ENCODE measurements at places on chromosomes 1 and 21.

GRCh38 chr1:25834894-25835293, 15.1 kb downstream of the MTFR1L start:
- DNase-seq: no peak

DNA sequence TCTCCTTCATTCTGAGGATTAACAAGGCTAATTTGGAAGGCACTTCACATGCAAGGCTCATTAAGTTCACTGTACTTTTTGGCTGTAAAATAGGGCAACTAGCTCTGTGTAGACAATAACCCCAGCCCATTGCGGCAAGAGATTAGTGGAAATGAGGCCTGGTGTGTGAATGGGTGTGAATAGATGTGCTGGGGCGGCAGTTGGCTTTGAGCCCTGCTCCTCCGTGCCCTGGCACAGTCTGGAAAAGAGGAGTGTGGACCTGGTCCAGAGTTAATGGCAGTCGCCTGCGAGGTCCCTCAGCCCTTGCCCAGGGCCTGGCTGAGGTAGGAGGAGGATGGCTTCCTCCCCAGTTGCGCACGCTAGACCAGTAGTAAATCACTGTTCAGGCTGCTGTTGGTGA, 4.8 kb downstream of the KISS1 start:
- no peak for DNase-seq

GRCh38 chr1:59678040-59678439, 136.7 kb upstream of the HOOK1 start:
- DNase-seq: no peak

GRCh38 chr1:207025146-207025880, 7.2 kb downstream of the C1orf116 start:
- DNase-seq: no peak

DNA sequence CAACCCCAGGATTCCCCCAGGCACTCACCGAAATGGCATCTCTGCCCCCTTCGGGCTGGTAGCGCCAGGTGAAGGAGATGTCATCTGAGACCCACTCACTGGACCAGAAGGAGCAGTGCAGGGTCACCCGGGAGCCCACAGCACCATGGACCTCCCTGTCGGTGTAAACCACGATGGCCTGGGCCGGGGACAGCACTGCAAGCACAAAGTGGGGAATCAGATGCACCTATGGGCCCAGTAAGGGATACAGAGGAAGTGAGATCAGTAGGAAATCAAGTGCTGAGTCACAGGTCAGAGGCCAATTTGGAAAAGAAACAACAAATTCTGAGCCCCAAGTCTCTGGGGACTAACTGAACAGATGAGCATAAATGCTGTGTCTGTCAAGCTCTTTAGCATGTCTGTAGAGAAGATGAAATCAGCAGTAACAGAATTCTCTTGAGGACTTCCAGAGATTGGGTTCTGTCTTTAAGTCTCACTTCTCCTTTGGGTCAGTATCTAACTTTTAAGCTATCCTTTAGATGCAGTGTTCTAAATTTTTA, 2.5 kb downstream of the MPZ start:
- DNase-seq: peak; percentile 9

DNA sequence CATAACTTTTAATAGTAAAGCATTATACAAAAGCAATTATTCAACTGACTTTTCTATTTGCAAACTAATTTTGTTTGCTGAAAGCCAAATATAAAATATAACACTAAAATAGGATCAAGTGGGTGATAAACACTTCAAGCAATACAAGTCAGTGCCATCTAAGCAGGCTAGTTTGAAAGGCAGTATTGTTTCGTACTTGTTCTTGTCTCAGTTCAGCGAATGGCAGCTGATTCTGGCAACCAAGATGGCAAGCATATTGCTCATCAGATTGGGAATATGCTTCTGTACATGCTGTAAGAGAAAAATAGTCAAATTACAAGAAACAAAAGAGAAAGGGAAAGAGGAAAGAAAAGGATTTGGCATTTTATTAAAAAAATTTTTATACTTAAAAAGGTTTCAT, 7.5 kb downstream of the TMEM59 start:
- no peak for DNase-seq

DNA sequence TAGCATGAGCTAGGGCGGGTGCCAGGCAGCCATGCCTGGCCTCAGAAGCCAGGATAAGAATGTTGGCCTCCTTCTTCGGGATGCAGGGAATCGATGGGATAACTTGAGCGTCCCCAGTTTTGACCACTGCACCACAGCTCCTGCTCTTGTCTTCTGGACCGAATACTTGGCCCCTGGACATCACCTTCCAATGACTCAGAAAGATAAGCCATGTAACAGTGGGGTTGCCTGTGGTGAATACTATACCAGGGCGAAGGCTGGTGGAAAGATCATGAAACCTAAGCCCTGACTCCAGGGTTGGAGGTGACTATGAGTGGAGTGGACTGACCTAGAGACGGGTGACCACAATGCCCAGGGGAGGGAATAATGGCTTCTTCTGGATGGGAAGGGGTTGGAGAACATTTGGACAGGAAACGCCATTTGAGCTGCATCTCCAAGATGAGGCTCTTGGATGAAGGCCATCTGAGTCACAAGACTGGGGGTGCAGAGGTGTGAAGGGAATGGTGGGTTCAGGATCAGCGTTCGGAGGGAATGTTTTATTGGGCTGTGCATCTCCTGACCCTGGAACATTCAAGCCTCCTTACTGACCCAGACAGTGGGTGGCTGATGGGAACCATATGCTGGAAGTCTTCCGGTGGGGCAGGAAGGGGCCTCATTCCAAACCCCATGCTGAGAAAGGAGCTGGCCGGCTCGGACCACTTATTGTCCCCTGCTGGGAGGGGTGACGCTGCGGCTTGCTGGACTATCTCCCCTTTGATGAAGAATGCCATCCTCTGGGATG, 18.5 kb upstream of the KCNE2 start:
- no peak for DNase-seq

- no peak for DNase-seq
Measured at GRCh38 chr1:101588677-101589076, 351.9 kb downstream of the S1PR1 start.

DNA sequence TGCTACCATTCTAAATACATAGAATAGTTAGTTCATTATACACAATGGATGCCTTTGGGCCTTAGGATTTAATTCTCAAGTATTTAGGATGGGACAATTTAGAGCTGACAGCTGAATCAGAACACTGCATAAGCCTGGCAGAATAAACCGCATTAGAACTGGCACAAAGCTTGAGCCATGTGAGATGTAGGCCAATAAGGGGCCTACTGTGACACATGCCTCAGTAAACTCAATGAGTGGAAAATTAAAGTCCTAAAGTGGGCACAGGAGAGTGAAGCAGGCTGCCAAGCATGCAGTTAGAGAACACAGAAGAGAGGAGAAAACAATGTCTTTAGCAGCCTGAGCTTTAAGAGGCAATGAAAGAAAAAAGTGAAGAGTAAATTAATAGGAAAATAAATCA, 24.3 kb downstream of the SCYL3 start:
- DNase-seq: no peak

DNA sequence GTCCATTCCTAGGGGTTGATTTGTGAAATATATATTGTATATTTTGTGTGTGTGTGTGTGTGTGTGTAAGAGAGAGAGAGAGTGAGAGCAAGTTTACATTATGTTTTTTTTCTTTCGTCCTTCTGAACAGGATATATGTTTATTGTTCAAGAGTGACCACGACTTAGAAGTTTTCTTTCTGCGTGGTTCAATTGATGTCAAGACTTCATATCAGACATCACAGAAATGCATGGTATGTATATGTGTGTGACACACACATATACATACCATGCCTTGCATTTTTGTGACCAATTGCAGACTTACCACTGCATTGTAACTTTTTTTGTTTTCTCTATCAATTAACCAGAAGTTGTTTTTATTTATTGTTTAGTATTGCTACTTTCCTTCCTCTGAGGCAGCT, 2.5 kb downstream of the RASAL2 start:
- no peak for DNase-seq

- DNase-seq: no peak
Measured at GRCh38 chr21:25639551-25640201, 618 bp downstream of the JAM2 start.

GRCh38 chr1:153547560-153548551, 1.2 kb downstream of the S100A3 start:
- no peak for DNase-seq

GRCh38 chr1:93720956-93721626, 39.5 kb upstream of the BCAR3 start:
- DNase-seq: peak; percentile 66

- no peak for DNase-seq
Measured at GRCh38 chr1:233230011-233230410, 65.5 kb downstream of the PCNX2 start.

DNA sequence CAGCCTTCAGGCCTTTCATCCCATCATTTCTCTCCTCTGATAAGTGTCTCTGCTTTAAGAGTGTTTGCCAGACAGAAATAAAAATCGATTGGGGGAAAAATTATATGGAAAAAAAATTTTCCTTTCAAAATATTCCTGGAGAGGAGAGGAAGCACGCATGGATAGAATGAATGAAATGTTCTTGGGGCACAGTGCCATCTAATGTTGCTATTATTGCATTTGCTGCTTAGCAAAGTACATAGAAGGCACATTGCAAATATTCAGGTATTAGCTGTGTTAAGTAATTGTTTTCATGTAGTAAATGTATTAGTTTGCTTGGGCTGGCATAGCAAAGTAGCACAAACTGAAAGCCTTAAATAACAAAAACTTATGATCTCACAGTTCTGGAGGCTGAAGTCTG, 18.1 kb downstream of the B3GALT5 start:
- DNase-seq: peak; percentile 43

DNA sequence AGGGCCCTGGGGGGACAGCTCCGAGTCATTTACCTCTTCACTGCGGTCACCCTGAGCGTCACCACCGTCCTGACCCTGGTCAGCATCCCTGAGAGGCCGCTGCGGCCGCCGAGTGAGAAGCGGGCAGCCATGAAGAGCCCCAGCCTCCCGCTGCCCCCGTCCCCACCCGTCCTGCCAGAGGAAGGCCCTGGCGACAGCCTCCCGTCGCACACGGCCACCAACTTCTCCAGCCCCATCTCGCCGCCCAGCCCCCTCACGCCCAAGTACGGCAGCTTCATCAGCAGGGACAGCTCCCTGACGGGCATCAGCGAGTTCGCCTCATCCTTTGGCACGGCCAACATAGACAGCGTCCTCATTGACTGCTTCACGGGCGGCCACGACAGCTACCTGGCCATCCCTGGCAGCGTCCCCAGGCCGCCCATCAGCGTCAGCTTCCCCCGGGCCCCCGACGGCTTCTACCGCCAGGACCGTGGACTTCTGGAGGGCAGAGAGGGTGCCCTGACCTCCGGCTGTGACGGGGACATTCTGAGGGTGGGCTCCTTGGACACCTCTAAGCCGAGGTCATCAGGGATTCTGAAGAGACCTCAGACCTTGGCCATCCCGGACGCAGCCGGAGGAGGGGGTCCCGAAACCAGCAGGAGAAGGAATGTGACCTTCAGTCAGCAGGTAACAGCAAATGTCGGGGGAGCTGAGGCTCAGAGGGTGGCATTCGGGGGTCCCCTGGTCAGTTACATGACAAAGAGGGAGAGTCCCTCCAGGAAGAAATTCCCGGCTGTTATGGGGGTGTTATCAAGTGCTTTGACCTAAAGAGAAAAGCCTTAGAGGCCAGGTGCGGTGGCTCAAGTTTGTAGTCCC, 12.6 kb downstream of the SLC45A1 start:
- no peak for DNase-seq

GRCh38 chr1:37399205-37399604, 75.2 kb upstream of the ZC3H12A start:
- no peak for DNase-seq

- no peak for DNase-seq
Measured at GRCh38 chr1:207268337-207268736, 53.1 kb upstream of the CD55 start.

DNA sequence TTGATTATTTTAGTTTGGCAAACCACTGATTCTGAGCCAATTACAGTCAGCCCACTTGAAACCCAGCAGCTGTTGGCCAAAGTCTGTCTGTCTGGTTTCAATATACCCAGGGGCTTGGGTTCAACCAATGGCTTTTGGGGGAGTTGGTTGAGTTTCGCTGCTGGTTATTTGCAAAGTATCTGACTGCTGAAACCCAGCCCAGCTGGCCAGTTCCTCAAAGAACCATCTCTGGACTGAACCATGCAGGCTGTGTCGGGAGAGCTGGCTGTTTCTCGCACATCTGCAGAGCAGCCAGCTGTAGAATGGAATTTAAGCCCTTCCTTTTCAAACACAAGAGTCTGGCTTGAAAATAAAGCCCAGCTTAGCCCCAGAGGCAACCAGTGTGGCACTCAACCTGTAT, 66.0 kb upstream of the PAX7 start:
- no peak for DNase-seq

DNA sequence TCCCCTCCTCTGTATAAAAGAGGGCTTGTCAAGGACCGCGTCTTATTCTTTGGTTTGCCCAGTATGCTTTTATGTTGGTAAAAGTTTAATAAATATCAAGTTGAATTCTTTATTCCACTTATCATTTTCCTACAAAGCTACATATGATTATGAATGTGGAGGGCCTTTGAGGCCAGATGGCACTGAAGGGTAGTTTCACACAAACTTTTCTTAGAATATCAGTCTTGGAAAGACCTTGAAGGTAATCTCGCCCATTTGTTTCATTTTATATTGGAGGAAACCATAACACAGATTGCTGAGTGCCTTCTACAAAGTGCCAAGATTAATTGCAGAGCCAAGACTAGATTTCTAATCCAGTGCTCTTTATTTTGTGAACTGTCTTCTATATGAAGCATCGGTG, 5.8 kb upstream of the FUBP1 start:
- no peak for DNase-seq

DNA sequence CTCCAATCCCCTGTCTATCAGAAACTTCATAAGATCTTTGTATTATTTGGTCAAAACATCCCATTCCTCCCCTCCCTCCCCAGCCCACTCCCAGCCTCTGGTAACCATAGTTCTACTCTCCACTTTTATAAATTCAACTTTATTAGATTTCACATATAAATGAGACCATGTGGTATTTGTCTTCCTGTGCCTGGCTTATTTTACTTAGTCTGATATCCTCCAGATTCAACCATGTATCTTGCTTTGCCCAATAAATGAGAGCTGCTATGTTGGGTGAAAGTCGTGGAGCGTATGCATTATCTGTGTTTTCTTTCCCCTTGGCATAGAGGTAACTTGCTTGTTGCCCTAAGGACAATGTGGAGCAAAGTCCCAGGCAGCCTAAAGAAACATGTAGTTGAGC, 28.5 kb upstream of the CHRM3 start:
- DNase-seq: no peak

All from SW480 (cell line).